KG1 (cell line): ENCODE measurements at places on chromosomes 6 and 20.
A peak's percentile ranks its signal among the peaks of the same experiment; 100 is the strongest.

DNA sequence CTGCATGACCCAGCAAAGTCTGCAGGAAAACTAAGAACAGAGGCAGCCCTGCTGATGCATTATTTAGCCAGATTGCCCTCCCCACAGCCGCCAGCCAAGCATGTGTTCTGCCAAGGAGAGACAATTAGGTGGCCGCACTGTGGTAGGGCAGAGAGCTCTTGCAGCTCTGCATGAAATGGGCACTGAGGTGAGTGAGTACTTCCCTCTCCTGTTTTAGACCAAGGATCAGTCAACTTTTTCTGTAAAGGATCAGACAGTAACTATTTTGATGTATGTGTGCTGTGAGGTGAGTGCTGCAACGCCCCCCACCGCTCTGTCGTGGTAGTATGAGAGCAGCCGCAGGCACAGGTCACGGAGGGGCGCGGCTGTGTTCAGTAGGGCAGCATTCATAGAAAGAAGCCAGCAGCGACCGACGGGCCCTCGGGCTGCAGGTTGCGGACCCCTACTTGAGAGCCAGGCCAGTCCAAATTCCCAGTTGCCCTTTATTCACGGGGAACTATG lies 23.8 kb upstream of the FAM50B start:
- DNase-seq: no peak

DNA sequence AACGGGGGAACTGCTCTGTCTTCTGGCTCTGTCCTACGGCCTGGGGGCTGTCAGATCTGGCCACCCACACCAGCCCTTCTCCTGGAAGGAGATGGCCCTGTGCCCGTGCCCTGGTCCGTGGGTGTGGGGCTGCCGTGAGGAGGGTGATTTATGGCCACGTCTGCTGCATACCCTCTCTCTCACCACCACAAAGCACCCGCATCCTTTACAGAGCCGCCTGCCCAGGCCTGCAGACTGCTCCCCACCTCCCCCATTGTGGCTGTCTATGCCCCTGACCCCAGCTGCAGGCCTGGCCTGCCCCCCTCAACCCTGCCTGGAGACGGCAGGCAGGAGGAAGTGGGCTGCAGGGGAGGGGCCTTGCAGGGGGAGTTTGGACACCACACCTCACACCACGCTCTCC lies 72.7 kb upstream of the GATA5 start:
- DNase-seq: peak; percentile 73

DNA sequence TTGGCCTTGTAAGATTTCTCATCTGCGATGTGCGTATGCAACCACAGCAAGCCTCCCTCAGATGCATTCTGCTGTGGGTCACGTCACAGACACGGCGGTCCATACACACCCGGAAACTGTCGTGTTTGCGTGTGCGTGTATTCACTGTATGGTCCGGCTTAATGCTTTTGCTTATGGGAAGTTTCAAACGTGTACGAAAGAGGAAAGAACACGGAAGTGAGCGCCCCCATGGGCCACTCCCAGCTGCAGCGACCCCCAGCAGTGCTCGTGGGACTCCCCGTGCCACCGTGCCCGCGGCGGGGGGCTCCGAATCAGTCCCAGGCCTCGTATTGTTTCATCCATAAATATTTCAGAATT lies 10.2 kb downstream of the DLL1 start:
- no peak for DNase-seq

- no peak for DNase-seq
These were observed 16.9 kb downstream of the LBP start for GRCh38 chr20:38363004-38363747.

GRCh38 chr20:39136798-39137197 lies 174.7 kb downstream of the DHX35 start:
- no peak for DNase-seq

DNA sequence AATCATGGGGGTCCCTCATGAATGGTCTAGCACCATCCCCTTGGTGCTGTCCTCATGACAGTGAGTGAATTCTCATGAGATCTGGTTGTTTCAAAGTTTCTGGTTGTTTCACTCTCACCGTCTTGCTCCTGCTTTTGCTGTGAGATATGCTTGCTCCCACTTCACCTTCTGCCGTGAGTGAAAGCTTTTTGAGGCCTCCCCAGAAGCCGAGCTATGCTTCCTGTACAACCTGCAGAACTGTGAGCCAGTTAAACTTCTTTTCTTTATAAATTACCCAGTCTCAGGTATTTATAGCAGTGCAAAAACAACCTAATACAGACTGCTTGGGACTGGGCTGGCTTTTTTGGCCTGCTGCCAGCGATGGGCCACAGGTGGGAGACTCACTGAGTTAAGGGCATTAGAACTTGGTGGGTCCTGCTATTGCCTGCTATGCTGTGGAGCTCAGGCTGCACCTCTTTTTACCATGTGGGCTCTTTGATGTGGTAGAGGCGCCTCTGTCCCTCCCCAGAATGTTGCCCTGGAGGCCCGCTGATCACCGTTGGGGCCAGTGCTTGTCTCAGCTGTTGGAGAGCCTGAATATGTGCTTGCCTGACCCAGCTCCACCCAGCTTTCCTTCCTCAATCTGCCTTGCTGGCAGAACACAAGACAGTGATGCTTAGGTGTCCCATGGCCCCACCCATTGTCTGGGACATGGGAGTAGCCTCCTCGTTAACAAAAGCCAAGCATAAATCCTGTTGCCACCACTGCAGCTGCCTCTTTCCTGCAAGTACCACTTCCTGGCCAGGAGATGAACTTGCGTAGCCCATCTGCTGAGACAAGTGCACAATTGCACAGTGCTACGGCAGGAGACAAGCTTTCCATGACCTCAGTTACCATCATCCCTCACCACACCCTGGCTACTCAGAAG lies 47.1 kb downstream of the IGF2R start:
- DNase-seq: no peak

GRCh38 chr6:89302195-89302770 lies 12.8 kb downstream of the GABRR2 start:
- no peak for DNase-seq

DNA sequence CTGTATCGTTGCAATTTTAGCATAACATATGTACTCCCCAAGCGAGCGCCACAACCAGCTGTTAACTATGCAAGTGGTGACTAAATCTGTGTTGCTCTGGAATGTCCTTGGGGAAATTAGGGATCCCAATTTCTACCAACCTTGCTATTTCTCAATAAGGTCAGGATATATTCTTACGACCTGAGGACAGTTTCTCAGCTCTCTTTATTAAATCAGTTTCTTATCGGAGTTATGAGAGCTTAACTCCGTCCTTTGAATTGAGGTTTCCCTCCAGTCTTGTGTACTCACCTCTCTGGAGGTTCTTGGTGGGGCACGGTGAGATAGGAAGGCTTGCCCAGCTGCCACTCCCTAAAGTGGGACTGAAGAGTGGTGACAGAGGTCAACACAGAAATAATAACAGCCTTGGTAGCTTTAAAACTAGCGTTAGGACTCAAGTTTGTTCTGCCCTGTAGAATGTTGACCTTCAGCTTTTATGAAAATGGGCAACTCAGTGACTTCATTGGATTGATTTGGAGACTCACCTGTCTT lies 694 bp downstream of the MRPS18B start:
- DNase-seq: no peak

DNA sequence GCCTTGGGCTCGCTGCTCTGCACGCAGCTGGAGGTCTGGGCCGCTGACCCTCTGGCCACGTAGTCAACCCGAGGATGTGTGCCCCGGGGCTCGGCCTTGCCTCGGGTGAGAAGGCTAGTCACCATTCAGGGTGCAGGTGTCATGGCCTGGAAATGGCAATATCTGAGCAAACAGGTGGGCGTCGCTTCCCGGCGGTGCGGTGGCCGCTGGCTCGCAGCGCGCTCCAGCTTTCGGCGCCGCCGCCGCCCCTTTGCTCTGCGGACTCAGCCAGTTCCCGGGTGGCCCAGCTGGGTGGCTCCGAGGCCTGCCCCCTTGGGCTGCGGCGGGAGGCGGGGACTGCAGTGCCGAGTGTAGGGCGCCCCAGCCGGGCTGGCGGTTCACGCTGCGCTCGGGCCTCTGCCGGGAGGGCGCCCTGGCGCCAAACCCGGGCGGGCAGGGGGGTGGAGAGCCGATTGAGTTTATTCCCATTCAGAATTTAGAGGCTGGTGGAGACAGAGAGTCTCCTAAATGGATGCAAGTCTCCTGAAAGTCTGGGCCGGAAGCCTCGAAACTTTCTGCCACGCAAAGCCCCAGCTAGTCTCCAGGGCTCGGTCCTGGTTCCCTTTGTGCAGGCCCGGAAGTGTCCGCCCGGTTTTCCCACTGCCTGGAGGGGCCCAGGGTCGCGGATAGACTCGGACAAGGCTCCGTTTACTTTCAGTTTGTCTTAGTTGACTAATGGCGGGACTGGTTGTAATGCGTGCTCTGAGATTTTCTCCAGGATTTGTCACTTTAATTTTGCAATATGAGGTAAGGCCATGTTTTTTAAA lies 11.3 kb upstream of the TFAP2A start:
- DNase-seq: no peak

DNA sequence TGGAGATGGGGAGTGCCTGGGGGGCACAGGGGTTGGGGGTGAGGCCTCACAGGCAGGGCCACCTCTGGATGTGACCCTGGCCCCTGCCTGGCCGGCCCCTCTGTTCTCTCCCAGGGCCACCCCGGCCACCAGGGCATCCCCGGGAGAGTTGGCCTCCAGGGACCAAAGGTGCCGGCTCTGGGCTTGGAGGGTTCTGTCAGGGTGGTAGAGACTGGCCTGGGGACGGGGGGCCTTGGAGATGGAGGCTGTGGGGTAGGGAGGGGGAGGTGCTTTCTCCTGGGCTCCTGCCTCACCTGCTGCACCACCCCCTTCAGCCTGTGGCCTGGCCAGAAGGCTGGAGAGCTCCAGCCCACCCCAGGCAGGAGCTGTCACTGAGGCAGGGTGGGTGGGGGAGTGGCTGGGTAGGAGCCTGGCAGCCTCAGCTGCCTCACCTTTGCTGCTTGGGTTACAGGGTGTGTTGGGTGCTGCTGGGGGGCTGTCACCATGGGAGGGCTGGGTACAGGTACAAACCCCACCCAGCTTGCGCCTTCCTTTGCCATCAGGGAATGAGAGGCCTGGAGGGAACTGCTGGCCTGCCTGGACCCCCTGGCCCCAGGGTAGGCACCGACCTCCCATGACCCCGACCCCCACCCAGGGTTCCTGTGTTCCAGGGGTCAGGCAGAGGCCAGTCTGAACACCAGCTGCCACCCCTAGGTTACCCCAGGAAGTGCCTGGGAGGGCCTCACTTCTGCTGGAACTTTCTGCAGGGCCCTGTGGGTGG lies 32.7 kb downstream of the COL20A1 start:
- no peak for DNase-seq

DNA sequence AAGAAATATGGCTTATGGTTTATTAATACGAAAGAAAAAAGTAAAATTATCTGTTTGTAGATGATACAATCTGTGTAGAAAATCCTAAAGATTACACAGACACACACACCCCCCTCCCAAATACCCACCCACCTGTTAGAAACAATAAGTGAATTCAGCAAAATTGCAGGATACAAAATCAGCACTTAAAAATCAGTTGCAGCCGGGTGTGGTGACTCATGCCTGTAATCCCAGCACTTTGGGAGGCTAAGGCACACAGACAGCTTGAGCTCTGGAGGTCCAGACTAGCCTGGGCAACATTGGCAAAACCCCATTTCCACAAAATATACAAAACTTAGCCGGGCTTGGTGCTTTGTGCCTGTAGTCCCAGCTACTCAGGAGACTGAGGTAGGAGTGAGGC lies 42.3 kb downstream of the NINL start:
- no peak for DNase-seq

DNA sequence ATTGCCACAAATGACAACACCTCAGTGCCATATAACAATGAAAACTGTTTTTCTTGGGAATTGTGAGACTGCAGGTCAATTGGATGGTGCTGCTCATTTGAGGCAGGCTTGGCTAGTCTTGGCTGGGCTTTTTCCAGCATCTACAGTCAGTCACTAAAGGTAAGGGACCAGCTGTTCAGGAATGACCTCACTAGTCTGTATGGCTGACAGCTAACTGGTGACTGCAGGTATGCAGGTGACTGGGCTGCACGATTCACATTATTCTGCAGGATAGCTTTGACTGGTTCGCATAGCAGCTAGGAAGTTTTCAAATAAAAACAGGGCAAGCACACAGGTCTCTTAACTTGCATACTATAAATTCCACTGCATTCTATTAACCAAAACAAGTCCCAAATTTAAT lies 22.1 kb upstream of the HMGCLL1 start:
- DNase-seq: no peak

DNA sequence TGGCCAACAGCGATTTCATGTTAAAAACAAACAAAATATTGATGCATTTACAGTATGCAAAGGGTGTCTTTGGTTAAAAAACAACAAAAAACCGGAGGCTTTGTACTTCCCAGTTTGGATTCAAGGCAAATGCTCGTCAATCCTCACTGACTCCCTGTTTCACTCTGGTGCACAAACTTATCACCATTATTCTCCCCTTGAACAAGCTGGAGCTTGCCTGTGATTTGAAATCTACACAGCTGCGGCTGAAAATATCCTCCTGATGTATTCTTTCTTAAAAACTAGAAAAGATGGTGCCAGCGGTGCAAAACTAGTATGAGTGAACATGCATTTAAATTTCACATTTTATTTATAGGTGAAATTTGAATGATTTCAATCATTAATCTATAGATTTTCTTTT lies 3.3 kb downstream of the PERP start:
- DNase-seq: no peak

DNA sequence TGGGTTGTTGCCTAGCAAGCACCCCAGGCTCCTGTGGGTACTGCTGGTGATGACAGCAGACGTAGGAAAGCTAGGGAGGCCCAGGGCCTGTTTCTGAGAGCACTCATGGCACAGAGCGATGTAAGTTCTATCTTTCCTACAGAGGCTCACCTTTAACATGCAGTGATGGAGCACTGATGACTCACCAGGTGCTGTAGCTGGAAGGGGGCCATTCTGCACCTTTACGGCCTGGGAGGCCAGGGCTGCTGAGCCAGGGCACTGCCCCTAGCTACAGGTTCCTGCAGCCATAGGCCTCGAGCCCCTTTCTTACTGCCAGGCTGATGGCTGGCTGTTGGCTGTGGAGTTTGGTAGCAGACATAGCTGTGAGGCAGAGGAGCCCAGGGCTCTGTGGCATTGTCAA lies 31.1 kb upstream of the GPR6 start:
- DNase-seq: no peak

DNA sequence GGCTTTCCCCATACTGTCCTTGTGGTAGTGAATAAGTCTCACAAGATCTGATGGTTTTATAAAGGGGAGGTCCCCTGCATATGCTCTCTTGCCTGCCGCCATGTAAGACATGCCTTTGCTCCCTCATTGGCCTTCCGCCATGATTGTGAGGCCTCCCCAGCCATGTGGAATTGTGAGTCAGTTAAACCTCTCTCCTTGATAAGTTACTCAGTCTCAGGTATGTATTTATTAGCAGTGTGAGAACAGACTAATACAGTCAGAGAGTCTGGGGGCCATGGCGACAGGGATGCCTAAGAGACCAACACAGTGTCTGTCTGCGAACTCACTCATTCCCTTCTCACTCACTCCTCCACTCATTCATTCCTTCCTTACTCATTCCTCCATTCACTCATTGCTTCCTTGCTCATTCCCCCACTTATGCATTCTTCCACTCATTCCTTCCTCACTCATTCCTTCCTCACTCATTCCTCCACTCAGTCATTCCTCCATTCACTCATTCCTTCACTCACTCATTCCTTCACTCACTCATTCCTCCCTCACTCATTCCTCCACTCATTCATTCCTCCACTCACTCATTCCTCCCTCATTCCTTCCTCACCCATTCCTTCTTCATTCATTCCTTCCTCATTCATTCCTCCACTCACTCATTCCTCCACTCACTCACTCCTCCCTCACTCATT lies 137.5 kb upstream of the AGPAT4 start:
- DNase-seq: no peak
